ENCODE measurements at places on chromosomes 6 and 20.

- no peak for DNase-seq
These were observed 13.3 kb upstream of the IL20RA start for GRCh38 chr6:137058037-137058436.

DNA sequence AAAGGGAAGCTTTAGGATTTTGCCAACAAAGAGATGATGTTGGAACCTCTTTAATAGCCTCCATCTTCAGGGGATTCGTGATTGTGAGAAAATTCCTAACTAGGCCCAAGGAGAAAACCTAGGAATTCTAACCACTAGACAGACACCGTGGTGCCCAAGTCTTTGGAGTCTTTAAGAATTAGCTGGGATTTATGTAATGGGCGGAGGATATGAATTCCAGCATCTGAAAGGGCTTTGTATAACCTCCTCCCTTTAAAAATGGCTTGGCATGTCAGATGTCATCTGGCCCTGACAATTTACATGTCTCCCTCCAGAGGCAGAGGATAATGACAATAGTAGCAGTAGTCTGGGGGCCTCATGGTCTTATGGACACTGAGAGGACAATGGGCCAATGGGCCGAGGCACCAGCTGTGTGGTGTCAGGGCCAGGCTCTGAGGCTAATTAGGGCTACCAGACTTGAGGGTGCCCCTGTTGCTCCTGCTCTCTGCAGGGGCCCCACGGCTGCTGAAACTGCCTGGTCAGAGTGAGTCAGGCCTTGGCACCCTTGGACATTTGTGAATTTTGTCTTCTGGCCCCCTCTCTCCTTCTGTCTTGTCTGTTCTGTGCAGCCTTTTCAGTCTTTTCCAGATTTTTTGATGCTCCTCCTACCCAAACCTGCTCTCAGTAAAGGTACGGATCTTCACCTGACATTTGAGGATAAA is 113.9 kb downstream of the EDN1 start:
- no peak for DNase-seq

GRCh38 chr20:54017846-54018245 is 52.5 kb downstream of the BCAS1 start:
- no peak for DNase-seq

GRCh38 chr20:6037082-6037481 is 16.8 kb downstream of the LRRN4 start:
- no peak for DNase-seq

DNA sequence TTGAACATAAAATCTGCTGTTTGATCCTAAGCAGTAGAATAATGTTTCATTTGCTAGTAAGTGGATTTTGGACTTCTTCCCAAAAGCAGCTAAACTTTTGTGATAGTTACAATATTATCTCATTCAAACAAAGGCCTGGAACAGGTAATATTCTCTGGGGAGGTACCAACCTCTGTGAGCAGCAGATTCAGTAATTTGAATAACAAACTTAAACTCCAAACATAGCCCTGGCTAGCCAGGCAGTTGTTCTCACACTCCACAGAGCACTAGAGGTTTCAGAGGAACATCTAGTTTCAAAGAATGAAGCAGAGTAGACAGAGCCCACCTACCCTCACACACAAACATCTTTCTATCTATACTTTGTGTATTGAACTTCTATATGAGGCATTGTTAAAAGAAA is 40.9 kb downstream of the LGSN start:
- no peak for DNase-seq

- DNase-seq: no peak
These were observed 48.4 kb upstream of the IYD start for GRCh38 chr6:150320442-150320841.

DNA sequence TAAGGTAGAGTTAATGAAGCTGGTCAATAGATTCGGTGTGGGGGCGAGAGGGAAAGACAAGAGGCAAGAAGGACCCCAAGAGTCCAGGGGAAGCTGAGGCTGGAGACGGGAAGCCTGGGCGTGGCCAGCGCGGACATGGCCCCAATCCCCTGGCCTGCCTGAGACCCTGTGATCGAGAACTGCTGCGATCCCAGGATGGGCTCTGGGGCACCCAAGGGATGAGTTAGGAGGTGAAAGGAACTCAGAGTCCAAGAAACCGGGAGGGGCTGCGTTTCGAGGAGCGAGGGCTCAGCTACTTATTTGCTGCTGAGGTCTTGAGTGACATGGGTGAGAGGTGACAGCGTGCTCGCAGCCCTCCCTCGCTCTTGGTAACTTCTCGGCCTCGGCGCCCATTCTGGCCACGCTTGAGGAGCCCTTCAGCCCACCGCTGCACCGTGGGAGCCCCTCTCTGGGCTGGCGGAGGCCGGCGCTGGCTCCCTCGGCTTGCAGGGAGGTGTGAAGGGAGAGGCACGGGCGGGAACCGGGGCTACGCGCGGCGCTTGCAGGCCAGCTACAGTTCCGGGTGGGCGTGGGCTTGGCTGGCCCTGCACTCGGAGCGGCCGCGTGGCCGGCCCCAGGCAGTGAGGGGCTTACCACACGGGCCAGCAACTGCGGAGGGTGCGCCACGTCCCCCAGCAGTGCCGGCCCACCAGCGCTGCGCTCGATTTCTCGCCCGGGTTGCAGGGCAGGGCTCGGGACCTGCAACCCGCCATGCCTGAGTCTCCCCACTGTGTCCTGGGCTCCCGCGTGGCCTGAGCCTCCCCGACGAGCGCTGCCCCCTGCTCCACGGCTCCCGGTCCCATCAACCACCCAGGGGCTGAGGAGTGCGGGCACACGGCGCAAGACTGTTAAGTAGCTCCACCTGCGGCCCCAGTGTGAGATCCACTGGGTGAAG is 58.2 kb downstream of the IRF4 start:
- no peak for DNase-seq
